Stimulated activated CD4-positive, alpha-beta T cell treated with anti-CD3 and anti-CD28 coated beads, Interleukin-1b, Interleukin-23, amount 100 ng/mL, for 1 hour (primary cell): ENCODE measurements at places on chromosomes 11 and 22.

GRCh38 chr11:125201525-125202141, 37.1 kb downstream of the PKNOX2 start:
- DNase-seq = no peak

GRCh38 chr11:122852074-122852795, 13.9 kb downstream of the CRTAM start:
- no peak for DNase-seq

DNA sequence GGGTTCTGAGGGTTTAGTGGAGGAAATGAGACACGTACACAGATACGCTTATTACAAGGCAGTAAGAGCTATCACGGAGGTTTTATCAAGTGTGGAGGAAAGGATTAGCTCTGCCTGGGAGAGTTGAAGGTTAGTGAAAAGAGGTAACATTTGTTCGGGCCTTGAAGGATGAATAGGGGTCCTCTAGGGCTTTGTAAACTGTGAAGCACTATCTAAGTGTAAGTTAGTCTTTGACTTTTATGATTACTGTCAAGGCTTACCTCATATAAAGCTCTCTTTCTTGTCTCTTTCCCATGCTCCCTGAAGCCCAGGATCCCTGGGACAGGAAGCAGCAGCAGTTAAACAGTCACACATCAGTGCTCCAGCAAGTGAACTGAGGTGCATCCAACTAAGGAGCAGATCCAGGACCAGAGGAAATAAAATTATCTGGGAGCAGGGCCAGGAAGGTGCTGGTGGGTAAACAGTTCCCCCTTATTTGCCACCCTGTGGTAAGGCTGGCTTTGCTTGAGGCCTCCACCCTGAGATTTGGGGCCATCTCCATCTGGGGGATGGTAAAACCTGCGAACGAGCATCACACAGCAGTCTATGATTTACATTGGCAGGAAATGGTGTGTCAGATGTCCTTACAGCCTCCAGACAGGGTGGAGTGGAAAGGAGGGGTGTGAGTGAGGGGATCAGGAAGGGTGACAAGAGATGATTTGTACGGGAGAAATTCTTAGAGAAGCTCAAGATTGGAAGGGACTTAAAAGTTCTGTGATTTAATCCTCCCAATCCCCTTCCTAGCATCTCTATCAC, 27.2 kb downstream of the GVQW3 start:
- no peak for DNase-seq

- no peak for DNase-seq
These were observed 10.5 kb upstream of the MIF start for GRCh38 chr22:23883658-23884057.

DNA sequence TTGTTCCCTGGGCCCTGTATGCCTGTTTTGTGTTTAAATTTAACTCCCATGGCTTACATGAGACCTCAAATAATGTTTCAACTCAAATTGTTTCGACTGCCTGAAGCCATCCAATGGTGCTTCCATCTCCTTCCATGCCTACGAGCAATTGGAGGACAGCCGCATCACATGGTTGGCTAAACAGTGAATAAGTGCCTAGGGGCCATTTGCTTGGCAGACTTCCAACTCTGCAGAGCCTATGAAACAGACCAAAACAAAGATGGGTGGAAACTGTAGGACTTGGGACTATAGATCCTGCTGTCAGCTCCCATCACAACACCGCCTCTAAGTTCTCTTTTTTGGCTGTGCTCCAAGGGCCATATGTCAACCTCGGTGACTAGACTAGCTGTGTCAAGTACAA, 84.1 kb downstream of the PARVA start:
- DNase-seq = no peak

DNA sequence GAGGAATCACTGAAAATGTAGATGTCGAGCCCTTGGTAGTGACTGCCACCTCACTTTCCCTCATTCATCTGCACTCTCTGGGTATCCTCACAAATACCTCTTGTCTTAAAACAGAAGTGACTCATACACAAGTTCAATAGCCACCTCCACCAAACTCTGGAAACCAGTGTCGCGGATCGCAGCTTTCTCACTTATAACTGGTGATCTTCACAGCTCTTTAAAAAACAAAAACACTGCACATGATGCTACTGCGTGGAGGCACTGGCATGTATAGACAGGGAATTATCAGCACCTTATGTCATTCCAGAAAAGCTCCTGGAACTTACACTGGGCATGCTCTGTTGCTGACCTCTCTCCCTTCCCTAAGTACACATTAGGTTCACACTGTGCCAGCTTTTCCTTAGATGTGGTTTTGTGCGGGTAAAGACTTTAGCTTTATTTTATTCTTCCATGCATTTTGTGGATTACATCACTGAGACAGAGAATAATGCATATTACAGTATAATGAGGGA, 425.5 kb upstream of the CADM1 start:
- no peak for DNase-seq

GRCh38 chr11:73856031-73856567, 20.5 kb downstream of the COA4 start:
- DNase-seq = no peak

DNA sequence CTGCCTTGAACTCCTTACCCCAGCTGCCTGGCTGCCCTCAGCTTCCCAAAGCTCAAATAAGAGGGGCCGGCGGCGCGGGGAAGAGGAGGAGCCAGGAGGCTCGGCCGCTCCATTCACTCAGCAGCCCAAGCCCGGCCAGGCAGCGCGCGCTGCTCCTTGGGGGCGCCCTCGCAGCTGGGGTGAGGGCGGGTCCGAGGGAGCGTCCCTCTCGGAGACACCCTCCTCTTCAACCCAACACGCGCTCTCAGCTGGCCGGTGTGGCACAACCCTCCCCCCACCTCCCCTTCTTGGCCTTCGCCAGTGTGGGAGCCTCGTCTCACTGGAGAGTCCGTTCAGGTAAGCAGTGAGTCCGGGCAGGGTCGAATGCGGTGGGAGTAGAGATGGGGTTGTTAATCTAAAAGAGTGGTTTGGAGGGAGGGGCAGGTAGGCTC, at the start of gene WT1:
Gene WT1, minus strand, starts transcription at position 29 of the 431 bp plus-strand sequence.
- no peak for DNase-seq

GRCh38 chr11:73596547-73596946, 1.4 kb downstream of the FAM168A start:
- DNase-seq = no peak

DNA sequence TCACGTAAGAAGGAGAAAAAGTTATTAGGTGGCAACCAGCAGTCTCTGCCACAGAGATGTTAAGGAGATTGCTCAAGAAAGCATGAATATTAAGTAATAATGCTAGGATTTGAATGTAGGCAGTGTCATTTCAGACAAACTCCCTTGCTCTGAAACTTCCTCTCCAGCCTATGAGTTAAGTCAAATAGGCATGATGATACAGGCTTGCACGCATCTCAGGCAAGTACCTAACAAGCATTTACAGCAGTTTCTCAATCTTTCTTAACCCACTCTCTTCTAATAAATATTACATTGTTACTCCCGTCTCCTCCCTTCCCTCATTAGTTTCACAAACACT, 72.7 kb downstream of the RAB38 start:
- DNase-seq = no peak

DNA sequence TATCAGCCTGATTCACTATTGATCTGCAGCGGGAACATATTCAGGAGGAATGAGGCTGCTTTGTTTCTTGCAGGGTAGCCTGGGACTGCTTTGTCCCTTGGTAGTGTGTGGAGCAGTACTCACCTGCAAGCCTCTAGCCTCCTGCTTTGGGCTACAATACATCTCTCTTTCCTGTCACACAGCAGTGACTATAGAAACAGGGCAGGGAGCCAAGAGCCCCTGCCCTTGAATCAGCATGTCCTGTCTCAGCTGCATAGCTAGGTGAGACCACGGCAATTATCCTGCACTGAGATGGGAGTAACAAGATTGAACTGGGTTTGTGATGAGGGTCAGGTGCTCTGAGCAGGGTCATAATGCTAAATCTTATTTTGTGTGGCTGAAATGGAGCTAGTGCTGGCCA, 191.9 kb downstream of the NELL1 start:
- no peak for DNase-seq

- DNase-seq = no peak
These were observed 132.7 kb upstream of the DDI1 start for GRCh38 chr11:103903621-103904323.

GRCh38 chr22:23903328-23903971, 9.3 kb downstream of the MIF start:
- no peak for DNase-seq

- DNase-seq = no peak
These were observed 38.1 kb downstream of the NUP50 start for GRCh38 chr22:45201678-45202332.

DNA sequence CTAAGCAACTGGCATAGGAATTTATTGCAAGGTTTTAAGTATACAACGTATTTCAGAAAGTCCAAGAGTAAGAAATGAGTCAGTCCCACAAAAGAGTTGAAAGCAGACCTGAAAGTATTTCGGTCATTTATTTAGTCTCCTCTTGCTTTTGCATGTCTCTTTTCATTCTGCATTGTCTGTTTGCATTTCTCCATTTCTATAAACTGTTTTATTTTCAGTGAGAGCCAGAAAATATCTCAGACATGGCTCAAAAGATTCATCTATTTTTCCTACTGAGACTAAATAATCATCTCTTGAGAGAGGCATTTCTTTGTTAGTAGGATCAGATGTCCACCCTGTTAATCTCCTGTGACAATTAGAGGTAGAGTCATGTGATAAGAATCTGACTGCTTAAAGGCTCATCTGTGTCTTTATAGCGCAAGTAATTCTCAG, 219.1 kb upstream of the CCDC179 start:
- no peak for DNase-seq

DNA sequence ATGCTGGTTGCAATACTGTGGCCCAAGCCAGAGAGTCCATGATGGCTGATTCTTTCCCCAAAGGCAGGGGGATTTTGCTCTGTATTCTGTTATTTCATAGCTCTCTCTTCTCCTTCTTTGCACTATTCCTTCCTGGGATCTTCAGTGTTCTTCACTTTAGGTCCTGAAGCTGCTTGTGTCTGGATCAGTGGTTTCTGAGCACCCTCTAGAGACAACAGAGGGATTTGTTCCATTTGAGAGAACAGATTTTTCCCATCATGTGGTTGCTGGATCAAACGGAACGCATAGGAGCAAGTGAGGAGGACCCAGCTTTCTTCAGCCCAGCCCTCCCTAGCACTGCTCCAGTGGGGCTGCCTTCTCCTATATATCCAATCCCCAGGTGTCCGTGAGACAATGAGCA, 68.7 kb upstream of the SYN3 start:
- no peak for DNase-seq

DNA sequence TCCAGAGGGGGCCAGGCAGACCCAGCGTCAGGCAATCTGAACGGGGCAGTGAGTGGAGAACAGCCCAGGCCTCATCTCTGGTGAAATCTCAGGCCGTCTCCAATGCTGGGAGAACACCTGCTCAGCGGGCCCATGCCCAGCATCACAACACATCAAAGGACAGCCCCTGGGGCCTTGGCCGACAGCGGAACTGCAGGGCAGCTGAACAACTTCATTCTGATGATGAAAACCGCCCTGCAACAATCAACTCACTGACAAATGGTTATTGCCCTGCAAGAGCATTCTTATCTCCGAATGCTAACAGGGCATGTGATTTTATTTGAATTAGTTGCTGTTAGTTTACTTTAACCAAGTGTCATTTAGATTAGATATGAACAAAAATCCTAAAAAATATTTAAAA, 14.6 kb downstream of the CELSR1 start:
- DNase-seq = no peak
